ENCODE measurements at places on chromosomes 6 and 20.

DNA sequence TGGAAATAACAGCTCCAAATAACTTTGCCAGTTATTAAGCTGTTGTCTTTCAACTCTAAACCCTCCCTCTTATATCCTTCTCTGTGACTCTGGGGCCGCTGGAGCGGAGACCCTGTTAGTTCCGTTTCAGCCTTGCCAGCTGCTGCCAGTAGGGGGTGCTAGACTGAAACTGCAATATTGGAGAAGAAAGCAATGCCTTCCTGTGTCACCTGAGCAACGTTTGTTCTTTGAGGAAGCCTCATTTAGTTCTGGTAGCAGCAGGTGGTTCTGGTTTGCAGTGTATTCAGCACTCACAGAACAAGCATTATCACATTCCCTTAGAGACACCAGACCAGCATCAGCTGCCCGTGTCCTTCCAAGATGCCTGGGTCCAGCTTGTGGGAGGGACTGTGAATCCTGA lies 22.9 kb upstream of the JAG1 start:
- DNase-seq: no peak

DNA sequence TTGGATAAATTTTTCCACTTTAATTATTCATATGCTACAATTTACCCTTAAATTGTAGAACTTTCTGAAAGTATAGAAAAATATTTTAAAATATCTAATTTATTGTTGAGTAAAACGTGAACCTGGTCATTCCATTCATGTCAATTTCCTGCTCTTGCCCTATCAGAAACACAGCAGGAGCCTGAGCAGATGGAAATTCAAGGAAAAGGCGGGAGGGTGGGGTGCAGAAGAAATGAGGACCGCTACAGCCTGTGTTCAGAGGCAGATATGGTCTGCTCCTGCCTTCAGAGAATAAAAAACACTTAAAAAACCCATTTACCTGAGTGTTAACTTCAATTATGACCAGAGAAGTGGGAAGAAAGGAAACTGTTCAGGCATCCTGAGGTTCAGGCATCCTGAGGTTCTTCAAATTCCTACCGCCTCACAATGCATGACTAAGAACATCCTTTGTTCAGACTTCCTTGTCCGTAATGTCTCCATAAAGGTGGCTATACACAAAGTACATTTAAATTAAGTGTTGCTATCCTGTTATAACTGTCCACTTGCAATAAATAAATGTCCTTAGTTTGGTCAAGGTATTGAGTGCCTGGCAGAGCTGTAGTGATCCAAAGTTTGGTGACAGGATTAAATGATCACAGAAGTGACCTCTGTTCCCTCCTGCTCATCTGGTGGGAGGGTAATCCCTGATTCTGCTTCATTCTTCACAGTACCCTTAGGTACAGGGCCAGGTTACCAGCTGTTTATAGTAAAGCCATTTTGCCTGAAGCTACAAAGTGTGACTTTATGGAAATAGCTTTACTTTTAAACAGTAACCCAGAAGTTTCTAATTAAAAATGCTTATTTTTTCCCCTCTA lies 109.1 kb downstream of the MAN1A1 start:
- no peak for DNase-seq

GRCh38 chr20:16711661-16712258 lies 18.1 kb upstream of the SNRPB2 start:
- DNase-seq: no peak

GRCh38 chr6:129546702-129547101 lies 163.3 kb downstream of the ARHGAP18 start:
- no peak for DNase-seq

DNA sequence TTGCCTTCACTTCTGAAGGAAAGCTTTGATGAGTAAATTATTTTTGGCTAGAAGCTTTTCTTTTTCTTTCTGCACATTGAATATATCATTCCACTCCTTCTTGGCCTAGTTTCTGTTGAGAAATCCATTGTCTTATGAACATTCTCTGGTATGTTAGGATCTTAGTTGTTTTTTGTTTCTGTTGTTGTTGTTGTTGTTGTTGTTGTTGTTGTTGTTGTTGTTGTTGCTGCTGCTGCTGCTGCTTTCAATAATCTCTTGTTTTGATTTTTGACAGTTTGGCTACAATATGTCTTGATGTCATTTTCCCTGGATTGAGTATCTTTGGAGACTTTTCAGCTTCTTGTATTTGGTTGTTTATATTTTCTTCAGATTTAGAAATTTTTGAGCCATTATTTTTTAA lies 836.5 kb upstream of the MAN1A1 start:
- no peak for DNase-seq

DNA sequence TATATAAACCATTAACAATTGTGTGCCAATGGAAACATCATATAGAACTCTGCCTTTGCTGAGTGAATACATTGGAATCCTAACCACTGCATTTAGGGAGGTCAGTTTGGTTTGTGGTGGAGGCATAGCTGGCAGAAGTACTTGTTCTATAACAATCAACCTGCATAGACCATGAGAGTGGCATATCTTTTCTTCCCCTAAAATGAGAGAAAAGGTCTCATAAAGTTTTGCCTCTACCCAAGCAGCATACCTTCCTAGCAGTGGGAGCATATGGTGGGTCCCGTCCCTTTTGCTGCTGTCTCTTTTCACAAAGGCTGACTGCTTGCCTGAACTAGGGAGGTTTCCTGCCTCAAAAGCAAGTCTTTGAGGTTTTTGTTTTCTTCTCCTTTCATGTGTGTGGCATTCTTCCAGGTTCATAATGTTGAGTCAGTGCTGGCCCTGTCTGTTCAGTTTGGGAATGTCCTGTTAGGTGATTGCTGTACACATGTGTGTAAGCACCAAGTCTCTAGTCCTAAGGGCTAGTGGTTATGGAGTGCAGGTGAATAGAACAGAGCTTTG lies 61.2 kb upstream of the SUPT3H start:
- DNase-seq: no peak

GRCh38 chr20:2807019-2807418 lies 6.6 kb upstream of the CPXM1 start:
- no peak for DNase-seq

DNA sequence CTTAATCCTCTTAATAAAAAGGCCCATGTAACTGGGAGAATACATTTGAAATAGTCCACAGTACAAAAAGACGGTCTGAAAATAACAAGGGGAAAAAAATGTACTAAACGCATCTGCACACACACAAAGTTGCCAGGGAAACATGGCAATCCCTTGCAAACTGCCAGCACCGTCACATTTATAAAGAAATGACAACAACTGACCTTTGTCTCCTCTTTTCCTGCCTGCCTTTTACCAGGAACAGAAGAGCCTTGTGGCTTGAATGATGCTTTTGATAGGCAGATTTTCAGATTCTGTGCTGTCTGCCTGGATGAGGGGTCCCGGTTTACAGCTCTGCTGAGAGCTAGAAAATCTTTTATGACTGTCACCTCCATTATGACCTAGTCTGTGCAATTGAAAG lies 308.6 kb upstream of the ZFP64 start:
- DNase-seq: no peak

DNA sequence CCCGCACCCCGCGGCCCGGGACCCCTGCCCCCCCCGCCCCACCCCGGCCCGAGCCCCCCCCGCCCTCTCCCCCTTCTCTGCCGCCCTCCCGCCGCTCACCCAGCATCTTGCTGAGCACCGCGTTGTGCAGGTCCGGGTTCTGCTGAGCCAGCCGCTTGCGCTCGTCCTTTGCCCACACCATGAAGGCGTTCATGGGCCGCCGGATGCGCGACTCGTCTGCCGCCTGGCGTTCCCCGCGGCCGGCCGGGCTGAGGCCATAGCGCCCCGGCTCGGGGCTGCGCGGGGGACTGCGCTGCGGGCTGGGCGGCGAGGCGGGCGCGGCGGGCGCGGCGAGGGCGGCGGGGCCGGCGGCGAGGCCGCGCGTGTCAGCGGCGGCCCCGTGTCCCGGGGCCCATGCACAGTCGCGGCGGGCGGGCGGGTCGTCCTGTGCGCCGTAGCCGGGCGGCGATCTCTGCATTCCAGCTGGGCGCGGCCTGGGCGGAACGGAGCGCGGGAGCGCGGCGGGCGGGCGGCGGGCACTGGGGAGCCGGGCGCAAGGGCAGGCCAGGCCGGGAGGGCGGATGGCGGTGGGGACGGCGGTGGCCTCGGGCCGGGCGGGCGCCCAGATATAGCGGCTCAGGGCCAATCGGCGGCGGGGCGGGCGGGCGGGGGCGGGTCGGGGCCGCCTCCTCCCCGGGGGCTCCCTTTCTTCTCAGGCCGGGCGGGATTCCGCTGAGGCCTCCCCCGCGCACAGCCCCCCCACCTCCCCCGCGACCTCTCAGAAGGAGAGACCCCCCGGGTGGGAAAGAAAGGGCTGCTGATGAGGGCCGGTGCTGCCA lies at the start of gene SOX18:
TSS of gene SOX18 (minus strand) at position 580 of the 818 bp plus-strand sequence. CDS start at position 457, 123 bp downstream.
- no peak for DNase-seq

DNA sequence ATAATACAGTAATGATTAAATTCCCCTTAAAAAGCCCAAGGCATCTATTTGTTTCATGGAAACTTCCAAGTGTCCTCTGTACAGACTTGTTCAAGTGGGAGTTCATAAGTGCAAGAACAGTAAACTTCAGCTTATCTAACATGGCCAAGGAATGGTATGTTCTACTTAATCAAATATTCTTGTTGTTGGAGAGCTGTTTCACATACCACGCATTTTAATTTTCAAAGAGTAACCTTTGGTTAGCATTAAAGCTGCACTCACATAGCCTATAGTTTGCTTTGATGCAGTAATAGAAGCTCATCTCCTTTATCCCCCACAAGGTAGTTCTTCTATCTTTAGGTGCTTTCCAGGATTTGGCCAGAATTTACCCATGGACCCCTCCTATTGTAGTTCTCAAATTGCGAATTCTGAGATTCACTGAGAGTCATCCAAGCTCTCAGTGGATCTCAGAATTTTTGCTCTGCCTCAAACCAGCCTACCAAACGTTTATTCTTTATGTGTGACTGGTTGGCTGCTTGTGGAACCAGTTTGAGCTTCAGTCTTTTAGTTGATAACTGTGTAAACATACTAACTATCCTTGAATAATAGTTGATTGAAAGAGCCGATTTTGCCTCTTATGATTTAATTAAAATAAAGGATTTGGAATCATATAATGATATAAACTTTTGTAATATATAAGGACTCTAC lies 668.0 kb upstream of the FLRT3 start:
- no peak for DNase-seq

GRCh38 chr20:44690781-44691423 lies 24.3 kb upstream of the CCN5 start:
- no peak for DNase-seq

GRCh38 chr6:99521633-99522151 lies 6.5 kb upstream of the USP45 start:
- no peak for DNase-seq

DNA sequence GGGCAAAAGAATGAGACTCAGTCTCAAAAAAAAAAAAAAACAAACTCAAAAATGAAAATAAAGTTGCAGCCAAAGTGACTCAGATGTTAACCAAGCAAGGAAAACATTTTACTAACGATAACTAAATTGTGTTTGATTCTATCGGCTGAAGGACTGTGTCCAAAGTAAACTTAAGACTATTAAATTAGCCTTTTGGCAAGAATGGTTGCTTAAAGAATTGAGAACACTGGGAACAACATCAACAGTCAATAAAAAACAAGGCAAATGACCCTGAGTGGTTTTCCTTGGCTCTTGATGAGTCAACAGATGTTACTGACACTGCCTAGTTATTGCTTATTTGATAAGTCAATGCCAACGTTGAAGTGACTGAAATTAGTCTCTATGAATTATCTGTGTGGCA lies 36.7 kb downstream of the POU3F2 start:
- no peak for DNase-seq

Data from activated CD8-positive, alpha-beta memory T cell treated with anti-CD3 and anti-CD28 coated beads for 1 hour (primary cell).